CD4-positive, alpha-beta T cell treated with Interleukin-6 for 4 hours (primary cell): ENCODE measurements at places on chromosomes 3 and 15.
A peak's percentile ranks its signal among the peaks of the same experiment; 100 is the strongest.

GRCh38 chr3:8450618-8451017, 51.0 kb upstream of the LMCD1 start:
- no peak for DNase-seq

DNA sequence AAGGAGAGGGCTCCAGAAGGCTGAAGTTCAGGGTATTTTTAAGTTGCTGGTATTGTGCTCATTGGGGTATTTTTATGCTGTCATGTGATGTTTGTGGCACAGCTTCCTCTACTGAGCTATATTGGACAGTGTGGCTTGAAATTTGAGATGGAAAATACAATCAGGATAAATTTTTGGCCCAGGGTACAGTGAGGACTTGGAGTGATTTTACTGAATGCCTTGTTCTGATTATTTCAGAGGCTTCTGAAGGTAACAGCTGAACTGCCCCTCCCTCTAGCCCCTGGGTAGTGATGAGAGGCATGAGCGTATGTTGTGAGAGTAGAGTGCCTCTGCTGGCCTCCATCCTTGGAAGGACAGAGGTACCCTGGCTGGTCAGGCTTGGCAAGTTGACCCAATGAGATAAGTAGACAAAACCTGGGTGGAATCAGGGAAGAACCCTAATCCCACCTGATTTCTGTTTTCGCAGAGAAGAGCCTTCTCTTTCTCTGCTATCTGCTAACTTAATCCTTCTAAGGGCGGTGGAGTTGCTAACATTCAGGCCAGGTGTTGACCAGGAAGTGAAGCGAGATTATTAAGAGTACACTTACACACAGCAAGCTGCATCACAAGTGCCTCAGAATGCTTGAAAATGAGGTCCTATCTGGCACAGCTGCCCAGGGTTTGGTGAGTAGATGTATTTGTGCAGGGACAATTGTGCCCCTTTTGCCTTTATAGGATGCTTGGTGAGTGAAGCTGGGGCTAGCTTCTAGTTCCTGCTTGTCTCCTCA, 98.1 kb upstream of the CLSTN2 start:
- no peak for DNase-seq

DNA sequence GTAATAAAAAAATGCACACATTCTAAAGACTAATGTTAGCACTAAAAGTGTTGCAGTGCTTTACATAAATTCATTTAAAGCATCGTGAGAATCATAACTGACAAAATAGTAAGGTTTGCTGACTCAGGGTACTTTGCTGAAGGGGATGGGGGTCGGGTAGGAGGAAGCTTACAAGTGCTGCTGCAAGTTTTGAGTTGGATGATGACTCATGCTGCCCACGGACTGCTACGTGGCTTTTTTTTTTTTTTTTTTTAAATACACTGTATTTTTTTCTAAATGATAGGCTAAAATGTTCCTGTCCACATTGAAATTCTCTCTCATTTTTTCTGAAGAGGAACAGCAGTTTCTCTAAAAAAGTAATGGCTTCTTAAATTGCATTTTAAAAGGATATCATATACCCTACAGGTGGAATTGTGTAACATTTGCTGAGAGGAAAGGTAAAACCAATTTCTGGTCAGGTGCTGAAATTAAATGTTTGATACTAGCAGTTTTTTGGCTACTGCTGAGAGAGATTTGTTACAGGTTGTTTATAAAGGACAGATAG, 2.2 kb downstream of the MAPK6 start:
- peak; percentile 79 for DNase-seq

GRCh38 chr3:122793568-122794416, at the start of gene HSPBAP1:
TSS of gene HSPBAP1 (minus strand) at chr3:122793831. CDS start at chr3:122793680, 151 bp downstream.
- DNase-seq: peak; percentile 92

DNA sequence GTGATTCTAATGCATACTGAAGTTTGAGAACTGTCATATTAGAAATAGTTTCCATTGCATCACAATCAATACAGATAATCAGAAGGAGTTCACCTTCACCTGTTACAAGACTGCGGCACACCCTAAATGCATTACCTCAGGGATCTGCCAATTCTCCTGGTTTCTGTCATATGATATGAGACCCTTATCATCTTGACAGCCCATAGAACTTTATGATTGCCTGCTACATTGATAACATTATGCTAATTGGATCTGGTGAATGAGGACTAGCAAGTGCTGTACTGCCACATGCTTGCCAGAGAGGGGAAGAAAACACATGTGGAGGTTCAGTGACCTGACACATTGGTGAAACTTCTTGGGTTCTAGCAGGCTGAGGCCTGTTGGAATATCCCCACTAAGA, 41.4 kb downstream of the FAH start:
- DNase-seq: no peak

GRCh38 chr15:93170329-93170728, 81.3 kb upstream of the RGMA start:
- no peak for DNase-seq

GRCh38 chr3:158701420-158702065, 29.1 kb upstream of the LXN start:
- DNase-seq: no peak

GRCh38 chr15:78220713-78221112, 13.7 kb downstream of the ACSBG1 start:
- no peak for DNase-seq

GRCh38 chr3:3499987-3500386, 299.2 kb upstream of the LRRN1 start:
- DNase-seq: no peak

DNA sequence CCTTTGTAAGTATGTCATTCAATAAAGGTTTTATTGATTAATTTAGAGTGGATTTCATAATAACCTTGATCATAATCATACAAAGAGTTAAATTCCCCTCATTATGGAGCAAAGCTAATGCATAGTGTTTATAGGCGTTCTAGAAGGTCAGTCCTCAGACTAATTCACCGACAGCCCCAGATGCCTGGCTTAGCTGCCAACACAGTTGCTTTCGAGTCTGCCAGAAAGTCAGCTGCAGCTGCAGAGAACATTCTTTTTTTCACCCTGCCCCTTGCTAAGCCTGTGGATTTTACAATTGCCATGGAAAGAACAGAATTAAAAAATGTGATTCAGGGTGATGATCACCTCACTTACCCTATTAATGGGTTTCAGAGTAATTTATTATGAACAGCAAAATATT, 21.2 kb downstream of the CADM2 start:
- no peak for DNase-seq

DNA sequence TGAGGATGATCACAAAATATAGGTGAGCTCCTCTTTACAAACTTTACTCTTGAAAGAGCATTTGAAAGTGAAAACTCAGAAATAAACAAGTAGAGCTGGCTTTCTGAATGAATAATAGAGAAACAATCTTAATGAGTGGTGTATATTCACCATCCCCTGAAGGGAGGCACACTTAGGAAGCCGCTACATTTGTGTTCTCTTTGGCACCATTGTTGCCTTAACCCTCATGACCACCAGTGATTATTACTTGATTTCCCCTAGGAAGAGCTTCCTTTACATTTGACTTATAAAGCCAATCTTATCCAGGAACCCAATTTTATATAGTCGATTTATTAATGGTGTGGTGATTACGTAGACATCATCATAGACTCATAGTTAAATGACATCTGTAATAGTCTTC, 883.9 kb downstream of the TBL1XR1 start:
- DNase-seq: no peak

DNA sequence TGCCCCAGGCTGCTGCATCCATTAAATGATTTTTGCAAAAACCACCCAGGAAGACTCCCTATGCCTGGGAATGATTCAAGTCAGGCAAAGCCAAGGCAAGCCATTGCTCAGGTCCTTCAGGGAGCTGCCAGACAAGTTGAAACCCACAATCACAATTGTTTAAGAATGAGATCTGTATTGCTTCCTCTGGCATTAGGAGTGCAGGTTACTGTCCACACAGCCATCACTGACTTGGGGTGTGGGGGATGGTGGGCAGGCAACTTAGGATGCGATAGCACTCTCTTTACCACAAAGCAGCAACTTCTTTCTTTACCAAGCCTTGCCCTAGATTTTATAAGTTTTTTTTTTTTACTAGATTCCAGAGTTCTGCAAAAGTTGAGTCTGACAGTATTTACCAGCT, 15.0 kb upstream of the IL20RB start:
- DNase-seq: no peak

- DNase-seq: no peak
Observed at GRCh38 chr3:120436523-120437050, 14.2 kb downstream of the FSTL1 start.

- no peak for DNase-seq
Observed at GRCh38 chr15:37034835-37035748, 65.3 kb downstream of the MEIS2 start.

DNA sequence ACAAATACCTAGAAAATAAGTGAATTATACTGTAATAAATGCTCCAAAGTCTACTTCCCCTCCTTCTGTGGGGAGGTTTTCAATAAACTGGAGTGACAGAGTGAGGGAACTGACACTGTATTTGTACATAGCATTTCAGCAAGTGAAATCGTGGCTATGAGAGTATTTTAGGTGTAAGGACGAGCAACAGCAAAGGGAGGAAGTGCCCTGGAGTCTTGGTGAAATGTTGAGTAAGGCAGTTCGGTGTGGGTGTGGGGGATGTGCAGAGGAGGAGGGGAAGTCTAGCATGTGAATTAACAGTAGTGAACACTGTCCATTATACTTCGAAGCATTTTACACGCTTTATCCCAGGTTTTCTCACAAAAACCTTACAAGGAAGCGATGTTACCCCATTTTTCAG, 18.1 kb upstream of the P2RY13 start:
- no peak for DNase-seq

DNA sequence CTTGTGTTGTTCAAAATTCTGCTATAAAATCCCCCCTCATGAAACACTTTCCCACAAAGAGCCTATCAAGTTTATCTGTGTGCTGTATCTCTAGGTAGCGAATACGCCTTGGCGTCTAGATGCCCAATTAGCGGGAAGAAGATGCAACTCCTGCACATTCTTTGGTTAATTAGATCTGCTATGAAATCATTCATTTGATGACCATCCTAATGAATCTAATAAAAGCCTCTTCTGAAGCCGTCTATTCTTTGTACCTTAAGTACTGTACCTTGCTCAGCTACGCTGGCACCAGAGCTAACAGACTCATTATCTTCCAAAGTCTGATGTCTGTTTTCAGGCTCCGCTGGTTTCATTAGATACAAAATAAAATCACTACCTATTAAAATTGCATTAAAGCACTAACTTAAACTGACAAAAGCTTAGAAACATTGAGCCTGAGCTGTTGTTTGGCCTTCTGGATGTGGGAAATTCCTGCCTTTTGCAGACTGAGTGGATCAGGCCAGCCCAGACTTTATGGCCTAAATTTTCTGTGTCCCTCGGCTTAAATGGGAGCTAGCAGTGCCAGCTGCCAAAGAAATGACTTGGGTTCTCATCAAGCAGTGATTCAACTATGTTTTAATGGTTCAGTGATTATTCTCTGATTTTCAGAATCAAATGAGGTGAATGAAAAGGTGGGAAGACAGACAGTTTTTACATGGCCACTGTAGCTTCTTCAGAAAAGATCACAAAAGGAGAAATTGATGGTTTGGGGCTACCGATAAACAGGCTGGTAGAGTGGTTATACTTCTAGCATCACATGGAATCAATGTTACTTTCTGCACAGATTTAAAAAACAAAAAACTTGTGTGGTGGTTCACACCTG, 28.4 kb upstream of the CHST2 start:
- no peak for DNase-seq

DNA sequence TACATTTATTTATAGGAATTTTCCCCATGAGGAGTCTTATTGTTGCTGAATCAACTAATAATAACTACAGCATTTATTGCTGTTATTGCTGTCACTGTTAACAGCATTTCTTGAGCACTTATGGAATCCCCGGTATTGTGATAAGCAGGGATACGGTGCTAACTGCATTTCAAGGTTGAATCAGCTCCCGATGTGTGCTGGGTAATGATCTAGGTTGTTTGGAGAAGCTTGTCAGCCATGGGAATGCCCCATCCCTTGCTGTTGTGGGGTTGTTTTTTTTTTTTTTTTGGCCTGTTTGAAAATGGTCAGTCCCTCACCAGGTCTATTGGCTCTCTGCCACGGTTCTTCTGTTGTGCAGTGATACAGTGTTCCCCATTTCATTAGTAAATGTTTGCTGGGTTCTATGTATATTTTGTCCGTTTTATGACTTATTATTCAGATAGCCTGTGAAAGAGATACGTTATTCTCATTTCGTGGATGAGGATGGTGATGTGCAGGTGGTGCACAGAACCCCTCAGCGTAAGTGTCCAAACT, 48.5 kb downstream of the MED12L start:
- DNase-seq: no peak

- no peak for DNase-seq
Observed at GRCh38 chr15:79903144-79903543, 6.3 kb upstream of the MTHFS start.

DNA sequence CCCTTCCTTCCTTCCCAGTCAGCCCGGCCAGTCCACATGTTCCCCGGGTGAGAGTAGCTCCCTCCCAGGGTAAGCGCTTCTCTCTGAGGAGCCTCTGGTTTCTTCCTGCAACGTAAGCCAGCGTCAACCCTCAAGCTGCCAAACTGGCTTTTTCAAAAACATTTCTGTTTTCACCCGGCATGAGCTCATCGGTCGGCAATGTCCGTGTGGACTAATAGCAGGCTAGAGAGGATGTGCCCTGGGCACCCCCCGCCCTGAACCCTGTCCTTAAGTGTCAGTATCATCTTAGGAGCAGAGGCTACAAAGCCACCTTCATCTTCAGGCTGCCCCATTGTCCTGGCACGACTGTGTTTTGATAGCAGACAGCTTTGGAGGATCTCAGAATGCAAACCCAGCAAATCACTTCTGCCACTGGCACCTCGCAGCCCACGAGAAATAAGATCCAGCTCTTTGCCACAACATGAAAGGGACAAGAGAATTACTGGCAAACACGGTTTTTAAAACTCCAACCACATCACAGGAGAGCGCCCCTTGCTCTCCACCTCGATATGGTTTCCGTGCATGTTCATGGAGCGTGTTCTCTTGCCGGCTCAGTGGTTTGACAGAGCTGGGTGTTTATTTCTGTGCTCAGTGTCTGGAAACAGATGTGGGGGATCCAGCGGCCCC, 9.9 kb downstream of the ALDH1A3 start:
- DNase-seq: no peak

- DNase-seq: no peak
Observed at GRCh38 chr3:125108833-125109535, 53.2 kb upstream of the HEG1 start.

- no peak for DNase-seq
Observed at GRCh38 chr3:141746962-141747361, 8.9 kb downstream of the RNF7 start.

DNA sequence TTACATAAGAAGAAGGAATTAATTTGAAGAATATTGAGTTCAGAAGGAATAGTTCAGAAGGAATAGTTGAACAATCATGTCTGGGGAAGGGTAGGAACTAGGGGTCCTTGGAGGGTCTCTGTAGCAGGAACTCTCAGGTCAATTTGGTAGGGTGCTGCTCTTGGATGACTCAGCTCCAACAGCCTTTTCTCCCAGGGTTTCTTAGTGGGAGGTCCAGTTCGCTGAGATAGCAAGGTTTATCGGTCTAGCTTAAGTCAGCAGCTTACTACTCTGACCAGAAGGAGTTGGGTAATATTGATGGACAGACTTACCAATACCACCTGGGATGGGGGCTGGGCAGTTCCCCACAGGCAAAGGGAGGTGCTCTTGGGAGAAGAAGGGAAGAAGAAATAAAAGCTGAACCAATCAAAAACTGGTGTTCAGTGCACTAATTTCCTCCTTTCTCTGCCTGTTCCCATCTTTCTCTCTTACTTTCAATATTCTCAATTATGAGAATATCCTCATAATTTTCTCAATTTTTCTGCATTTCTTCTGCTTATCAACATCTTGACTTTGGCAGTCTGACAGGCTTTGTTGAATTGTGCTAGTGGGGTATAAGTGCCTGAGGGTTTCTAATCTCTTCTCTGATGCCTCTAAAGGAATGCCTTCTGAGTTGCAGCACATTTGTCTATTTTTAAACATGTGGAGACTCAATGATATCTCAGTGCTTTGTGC, 14.4 kb upstream of the MITF start:
- DNase-seq: no peak

- DNase-seq: no peak
Observed at GRCh38 chr3:182829761-182830405, 36.6 kb downstream of the ATP11B start.
